ENCODE measurements at places on chromosomes 13 and 19. TPM values are rescaled to one million over a fixed set of nuclear protein-coding genes. Genes with fewer than 3 reads are reported as not detected.

The ZNF544 gene
- total RNA-seq, result 48.5 TPM

The ABCC4 gene
- total RNA-seq, result 69.3 TPM

GRCh38 chr13:47110141-47110540, 213.3 kb upstream of the HTR2A start:
- H3K4me3 ChIP-seq, result no peak overlapping the region
- DNase-seq, result no peak
- H3K27me3 ChIP-seq, result no peaks in the 10 kb centered on the region
- H3K36me3 ChIP-seq, result no peaks in the 10 kb centered on the region

- no peaks in the 10 kb centered on the region for H3K4me1 ChIP-seq
- no peaks in the 10 kb centered on the region for H3K36me3 ChIP-seq
- no peak overlapping the region for H3K27ac ChIP-seq
- DNase-seq, result no peak
- no peak overlapping the region for H3K4me3 ChIP-seq
Observed at GRCh38 chr13:93305886-93306285, 79.3 kb downstream of the GPC6 start.

- H3K4me1 ChIP-seq, result no peaks in the 10 kb centered on the region
- no peak overlapping the region for H3K4me3 ChIP-seq
- no peak for DNase-seq
- H3K27ac ChIP-seq, result no peak overlapping the region
- no peaks in the 10 kb centered on the region for H3K36me3 ChIP-seq
- no peaks in the 10 kb centered on the region for H3K27me3 ChIP-seq
Observed at GRCh38 chr13:32098272-32098671, 66.7 kb downstream of the FRY start.

The ELSPBP1 gene
- not detected for total RNA-seq

GRCh38 chr19:7224209-7224686, 70.0 kb downstream of the INSR start:
- no peaks in the 10 kb centered on the region for H3K4me1 ChIP-seq
- H3K36me3 ChIP-seq, result no peaks in the 10 kb centered on the region
- H3K27me3 ChIP-seq, result no peaks in the 10 kb centered on the region
- H3K27ac ChIP-seq, result no peak overlapping the region

DNA sequence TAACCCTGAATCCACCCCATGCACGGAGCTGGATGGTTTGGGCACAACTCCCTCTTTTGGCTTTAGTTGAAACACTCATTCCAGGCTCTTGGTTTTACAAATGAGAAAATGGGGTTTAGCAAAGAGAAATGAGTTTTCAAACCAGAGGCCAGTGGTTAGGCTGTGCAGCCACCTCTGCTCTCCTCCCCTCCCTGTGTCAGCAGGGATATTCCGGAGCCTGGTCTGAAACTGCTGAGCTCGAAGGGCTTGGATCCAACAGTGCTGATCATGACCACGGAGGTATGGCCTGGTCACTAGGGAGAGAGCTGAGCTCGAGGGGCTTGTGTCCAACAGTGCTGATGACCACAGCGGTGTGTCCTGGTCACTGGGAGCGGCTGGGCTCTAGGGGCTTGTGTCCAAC, 41.5 kb downstream of the ZNF787 start:
- H3K4me1 ChIP-seq, result peaks cover 8% of the 10 kb centered on the region
- no peaks in the 10 kb centered on the region for H3K27me3 ChIP-seq
- no peak for DNase-seq

DNA sequence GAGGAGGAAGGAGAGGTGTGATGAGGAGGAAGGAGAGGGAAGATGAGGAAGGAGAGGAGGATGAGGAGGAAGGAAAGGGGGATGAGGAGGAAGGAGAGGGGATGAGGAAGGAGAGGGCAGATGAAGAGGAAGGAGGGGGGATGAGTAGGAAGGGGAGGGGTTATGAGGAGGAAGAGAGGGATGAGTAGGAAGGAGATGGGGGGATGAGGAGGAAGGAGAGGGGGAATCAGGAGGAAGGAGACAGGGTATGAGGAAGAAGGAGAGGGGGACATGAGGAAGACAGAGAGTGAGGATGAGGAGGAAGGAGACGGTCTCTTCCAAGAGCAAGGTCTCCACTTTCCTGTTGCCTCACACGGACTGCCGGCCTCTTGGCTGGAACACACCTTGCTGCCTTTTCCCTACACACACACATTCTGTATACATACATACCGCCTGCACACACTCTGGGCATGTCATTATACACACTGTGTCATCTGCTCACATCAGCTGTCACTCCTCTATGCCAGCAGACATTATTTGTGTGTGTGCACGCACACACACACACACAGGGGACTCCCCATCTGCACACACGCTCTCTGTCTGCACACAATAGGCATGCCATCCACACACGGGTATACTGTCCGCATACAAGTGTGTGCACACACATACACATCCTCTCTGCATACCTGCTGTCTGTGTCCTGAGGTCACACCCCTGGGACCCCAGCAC, 11.1 kb upstream of the VSTM2B start:
- H3K36me3 ChIP-seq, result no peaks in the 10 kb centered on the region
- peak; percentile 13 for DNase-seq
- H3K27me3 ChIP-seq, result no peaks in the 10 kb centered on the region
- H3K4me1 ChIP-seq, result no peaks in the 10 kb centered on the region
- H3K27ac ChIP-seq, result no peak overlapping the region

The FCAR gene
- total RNA-seq, result not detected

- no peak overlapping the region for H3K4me3 ChIP-seq
- H3K27me3 ChIP-seq, result no peaks in the 10 kb centered on the region
- no peaks in the 10 kb centered on the region for H3K36me3 ChIP-seq
Observed at GRCh38 chr13:87120476-87120875, 550.7 kb upstream of the SLITRK5 start.
